Activated CD4-positive, CD25-positive, alpha-beta regulatory T cell (primary cell): ENCODE measurements at places on chromosomes 11 and 22.

- DNase-seq: no peak
Observed at GRCh38 chr11:128929468-128929867, 13.2 kb downstream of the TP53AIP1 start.

GRCh38 chr11:128367573-128367972 is 219.8 kb downstream of the ETS1 start:
- DNase-seq: no peak

DNA sequence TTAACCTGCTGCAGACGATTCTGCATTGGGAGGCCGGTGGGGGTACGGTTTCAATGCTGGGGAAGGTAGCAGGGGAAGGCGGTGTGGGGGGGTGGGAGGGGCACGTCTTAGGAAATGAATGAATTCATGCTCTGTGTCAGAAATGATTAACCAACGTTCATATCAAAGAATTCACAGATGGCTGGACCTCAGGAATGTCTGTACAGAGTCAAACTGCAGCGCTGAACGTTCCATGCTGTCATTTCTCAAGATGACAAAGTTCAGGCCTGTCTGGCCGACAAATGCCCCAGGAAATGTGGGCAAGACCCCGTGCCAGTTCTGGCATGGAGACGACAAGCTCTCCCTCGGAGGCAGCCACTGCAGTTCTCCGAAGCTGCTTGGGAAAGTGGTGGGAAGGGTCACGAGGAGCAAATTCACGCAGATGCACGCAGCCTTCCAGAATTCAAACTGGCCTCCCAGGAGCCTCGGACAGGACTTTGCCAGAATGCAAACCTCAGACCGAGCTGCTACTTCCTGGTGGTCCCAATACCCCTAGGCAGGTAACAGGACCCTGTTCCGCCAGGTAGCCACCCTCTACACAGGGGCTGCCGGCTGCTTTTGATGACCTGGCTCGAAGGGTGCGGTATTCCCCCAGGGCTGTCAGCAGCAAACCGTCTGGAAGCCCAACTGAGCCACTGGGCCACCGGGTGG is 81.5 kb downstream of the TRMU start:
- DNase-seq: no peak

GRCh38 chr11:85737738-85738137 is 51.7 kb upstream of the CCDC89 start:
- no peak for DNase-seq

- DNase-seq: no peak
Observed at GRCh38 chr22:44247346-44247745, 65.4 kb downstream of the SHISAL1 start.

- DNase-seq: no peak
Observed at GRCh38 chr11:121944556-121945230, 171.3 kb downstream of the BLID start.

DNA sequence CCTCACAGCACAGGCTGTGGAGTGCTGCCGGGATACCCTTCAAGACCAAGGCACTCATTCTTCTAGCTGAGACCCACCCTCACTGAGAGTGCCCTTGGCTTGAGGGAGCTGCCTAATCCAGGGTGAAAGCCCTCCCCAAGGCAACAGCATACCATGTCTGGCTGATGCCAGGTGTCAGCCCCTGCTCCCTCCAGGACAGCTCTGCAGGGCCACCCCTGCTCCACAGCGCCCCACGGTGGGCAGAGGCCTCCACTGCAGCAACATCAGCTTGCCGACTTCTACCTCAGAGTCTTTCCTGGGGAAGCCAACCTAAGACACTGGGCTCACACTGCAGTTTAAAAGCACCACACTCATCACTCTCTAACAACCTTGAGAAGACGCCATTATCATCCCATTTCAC is 29.0 kb downstream of the TTLL1 start:
- DNase-seq: peak; percentile 5
